ENCODE measurements at places on chromosomes 5 and 9.

DNA sequence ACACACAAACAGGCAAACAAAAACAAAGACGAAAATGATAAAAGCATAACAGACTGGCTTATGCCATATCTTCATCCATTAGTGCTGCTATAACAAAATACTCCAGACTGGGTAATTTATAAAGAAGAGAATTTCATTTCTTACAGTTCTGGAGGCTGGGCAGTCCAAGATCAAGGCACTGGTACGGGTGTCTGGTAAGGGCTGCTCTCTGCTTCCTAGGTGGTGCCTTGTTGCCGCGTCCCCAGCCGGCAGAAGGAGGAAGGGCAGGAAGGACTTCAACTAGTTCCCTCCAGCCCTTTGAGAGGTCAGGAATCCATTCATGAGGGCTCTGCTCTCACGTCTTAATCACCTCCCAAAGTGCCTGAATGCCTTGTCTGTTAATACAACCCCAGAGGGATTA lies 122.6 kb downstream of the BOD1 start:
- no peak for DNase-seq

- DNase-seq: no peak
Observed at GRCh38 chr9:120393386-120394057, 186.4 kb downstream of the CDK5RAP2 start.

DNA sequence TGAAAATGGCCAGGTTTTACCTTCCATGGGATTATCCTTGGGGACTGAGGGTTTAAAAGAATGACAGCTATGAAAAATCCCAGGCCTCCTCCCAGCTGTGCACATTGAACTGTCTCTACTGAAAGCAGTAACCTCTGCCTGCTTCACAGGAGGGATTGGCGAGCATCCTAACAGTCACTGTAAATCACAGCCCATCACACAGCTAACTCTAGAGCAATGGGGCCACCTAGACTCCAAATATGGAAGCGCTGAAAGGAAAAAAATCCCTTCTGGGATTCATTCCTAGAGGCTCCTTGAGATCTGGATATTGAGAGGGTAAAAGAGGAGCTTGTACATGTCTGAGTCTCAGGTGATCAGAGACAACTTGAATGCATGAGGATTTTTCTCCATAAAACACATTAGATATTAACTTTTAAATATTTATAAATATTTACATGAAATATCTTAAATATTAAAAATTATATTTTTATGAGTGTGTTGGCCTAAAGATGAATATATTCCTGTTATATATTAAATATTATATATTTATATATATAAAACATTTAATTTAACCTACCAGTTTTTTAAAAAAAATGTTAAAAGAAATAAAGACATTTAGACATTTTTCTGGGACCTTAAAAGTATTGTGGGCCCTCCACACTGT lies 133.8 kb upstream of the SLC24A2 start:
- DNase-seq: no peak

DNA sequence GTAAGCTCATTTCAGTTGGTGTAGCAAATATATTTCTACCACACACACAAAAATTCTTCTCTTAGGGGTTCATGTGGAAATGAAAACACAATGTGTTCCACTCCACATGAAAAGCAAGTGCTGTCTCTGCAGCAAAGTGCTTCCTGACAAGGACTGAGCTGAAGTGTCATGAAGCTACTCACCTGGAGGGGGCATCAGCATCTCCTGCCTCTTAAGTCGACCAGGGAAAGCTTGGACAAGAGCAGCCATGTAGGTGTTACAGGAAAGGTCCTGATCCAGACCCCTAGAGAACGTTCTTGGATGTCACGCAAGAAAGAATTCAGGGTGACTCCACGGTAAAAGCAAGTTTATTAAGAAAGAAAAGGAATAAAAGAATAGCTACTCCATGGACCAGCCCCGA lies 62.8 kb downstream of the SV2C start:
- DNase-seq: no peak

DNA sequence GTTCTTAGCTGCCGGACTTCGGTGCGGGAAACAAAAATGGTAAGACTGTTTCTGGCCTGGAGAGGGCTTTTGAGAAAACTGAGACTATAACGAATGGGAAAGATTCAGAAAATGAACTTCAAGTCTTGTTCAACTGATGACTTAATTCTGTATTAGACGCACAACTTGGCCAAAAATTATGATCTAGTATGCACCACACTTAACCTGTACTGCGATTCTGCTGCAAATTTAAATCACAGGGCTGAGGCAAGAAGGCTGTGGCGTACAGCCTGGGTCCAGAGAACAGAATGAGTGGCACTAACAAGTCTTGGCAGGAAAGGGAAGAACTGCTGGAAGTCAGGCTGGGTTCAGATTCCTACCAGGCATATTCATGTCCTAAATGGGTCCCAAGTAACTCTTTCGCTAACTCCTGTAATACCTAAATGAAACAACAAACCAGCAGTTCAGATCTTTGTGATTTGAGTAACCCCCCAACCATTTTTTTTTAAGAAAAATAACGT lies 781 bp upstream of the COL23A1 start:
- DNase-seq: no peak

DNA sequence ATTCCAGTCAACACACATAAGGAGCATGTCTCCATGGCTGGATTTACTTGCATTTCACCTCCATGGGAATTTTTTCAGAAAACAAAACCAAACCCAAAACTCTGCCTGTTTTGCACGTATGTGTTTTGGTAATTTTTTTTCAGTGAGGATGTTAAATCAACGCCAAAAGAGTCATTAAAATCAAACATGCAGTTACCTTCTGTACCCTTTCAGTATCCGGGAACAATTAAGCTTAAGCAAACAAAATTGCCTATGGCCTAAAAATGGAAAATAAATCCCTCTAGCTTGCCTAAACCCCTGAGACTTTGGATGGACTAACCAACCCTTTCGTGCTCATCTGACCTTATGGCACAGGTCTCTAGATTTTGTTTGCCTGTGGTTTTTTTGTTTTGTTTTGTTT lies 209.2 kb upstream of the KLF4 start:
- DNase-seq: no peak

DNA sequence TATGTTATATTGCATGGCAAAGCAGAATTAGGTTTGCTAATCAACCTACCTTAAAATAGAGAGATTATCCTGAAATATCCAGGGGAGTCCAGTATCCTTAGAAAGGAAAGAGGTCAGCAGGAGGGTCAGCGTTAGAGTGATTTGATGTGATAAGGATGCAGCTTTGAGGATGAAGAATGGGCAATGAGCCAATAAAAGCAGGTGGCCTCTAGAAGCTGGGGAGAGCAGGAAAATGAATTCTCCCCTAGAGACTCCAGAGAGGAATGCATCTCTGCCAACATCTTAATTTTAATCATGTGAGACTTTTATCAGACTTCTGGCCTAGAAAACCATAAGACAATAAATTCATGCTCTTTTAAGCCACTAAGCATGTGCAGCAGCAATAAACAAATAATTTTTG lies 65.7 kb upstream of the SYK start:
- DNase-seq: no peak

DNA sequence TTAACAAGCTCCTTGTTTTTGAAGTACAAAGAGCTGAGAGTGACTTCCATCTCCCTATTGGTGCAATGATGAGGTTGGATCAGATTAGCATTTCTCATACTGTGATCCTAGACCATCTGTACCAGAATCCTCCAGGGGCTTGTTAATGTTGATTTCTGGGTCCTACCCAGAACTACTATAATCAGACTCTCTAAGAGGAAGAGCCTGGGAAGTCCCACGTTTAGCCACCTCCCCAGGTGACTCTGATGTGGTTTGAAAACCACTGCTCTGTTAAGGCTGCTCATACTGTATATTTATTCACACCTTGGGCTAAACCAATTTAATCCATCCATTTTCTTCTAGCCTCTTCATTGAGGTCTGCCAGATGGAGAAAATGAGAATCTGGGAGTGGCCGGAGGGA lies 49.6 kb upstream of the SMIM32 start:
- DNase-seq: no peak

DNA sequence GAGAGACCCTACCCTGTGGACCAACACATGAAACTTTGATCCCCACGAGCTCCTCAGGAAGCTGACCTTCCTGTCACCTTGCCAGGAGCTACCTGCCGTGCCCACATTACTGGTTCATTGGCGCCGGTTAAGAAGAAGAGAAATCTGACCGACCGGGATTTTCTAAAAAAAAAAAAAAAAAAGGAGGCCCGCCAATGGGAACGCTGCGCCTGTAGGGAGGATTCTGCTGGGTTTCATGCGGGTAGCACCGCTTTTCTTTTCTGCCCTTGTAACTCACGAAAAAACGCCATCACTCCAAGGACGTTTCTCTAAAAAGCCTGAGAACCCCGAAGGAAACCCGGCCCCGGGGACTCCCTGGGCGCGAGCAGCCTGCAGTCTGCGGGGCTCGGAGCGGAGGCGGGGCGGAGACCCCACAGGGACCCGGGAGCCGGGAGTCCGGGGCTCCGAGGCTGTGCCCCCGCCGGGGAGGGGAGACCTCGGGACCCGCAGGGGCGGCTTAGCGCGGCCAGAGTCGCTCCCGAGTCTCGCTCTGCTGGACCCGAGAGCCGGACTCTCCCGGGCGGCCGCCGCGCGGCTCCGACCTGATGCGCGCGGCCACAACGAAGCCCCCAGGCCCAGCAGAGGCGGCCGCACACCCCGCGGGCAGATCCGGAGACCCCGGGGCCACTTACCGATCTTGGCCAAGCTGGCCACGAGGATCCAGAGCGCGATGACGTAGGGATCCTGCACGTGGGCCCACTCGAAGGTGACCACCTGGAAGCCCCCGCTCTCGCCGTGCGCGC lies 617 bp downstream of the SLC9A3 start:
- no peak for DNase-seq

DNA sequence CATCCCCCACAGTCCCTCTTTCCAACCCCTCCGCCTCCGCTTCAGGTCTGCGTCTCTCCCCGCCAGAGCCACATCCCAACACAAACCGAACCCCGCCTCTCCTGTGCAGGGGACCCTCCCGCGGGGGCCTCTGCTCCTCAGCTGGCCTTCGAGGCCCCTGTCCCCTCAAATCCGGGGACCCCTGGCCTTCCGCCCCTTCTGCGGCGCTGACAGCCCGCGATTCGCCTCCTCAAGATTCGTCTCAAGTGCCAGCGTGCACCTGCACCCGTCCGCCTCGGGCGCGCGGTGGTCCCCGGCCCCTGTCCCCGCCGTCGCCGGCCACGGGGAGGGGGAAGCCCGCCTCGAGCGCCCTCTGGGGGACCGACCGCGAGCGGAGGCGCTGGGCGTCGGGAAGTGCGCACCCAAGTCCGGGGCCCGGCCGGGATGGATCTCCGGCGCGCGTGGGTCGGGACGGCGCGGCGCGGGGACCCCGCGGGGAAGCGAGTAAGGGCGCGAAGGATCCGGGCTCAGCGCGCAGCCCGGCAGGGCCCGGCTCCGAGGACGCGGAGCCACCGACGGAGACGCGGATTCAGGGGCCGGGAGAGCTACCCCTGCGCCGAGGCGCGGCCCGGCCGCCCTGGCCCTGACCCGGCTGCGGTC lies 623 bp downstream of the FLT4 start:
- DNase-seq: no peak

DNA sequence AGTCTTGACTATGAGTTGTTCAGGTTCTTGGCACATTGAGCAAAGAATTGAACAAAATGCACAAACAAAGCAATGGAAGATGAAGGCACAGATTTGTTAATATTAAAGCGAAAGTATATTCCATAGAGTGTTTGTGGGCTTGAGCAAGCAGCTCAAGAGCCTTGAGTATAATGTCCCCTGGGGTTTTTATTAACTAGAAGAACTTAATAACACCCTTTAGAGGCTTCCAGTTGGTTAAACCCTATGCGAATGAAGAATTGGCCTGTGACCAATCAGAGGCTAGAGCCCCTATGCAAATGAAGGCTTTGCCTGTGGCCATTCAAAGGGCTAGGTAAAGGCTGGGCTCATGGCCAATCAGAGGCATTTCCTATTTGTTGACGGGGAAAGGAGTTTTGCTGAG lies 135.3 kb upstream of the IL12B start:
- DNase-seq: no peak

GRCh38 chr5:10836986-10837385 lies 76.0 kb upstream of the DAP start:
- DNase-seq: no peak

GRCh38 chr5:143957455-143957854 lies 145.5 kb downstream of the HMHB1 start:
- DNase-seq: no peak

DNA sequence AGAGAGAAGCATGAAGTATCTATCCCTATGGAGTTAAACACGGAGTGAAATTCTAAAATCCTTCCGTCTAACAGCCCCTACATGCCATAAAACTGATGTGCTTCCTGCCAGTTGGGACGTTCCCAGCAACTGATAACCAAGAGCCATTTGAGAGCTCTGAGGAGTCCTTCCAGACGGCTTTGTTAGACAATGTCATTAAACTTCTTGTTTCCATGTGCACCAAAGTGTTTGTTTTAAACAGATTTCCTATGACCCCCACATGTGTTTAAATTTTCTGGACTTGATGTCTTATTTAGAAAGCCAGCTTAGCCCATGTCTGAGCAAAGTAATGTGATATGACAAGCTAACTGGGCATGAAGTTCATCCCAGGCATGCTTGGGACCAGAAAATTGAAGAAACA lies 57.2 kb upstream of the LPAR1 start:
- DNase-seq: no peak
